Pulmonary artery endothelial cell (primary cell): ENCODE measurements at places on chromosomes 5 and 9. TPM values are rescaled to one million over a fixed set of nuclear protein-coding genes. Genes with fewer than 3 reads are reported as not detected.
A peak's percentile ranks its signal among the peaks of the same experiment; 100 is the strongest.

The NUDT12 gene
- total RNA-seq = 3.4 and 7.6 TPM in 2 replicates

The PCDHGA8 gene
- 0.46 and 0.95 TPM in 2 replicates for total RNA-seq

The CACFD1 gene
- 6.1 and 8.2 TPM in 2 replicates for total RNA-seq

The PCDHA1 gene
- 0.04 TPM in 1 of 2 replicates, not detected in the other for total RNA-seq

The ABLIM3 gene
- total RNA-seq = 18.8 and 21.3 TPM in 2 replicates

The KIF4B gene
- total RNA-seq = 0.13 and 0.21 TPM in 2 replicates

The SLIT3 gene
- total RNA-seq = 0.25 and 0.99 TPM in 2 replicates

GRCh38 chr5:522116-522515, 2.1 kb downstream of the SLC9A3 start:
- DNase-seq = no peak

GRCh38 chr9:38216572-38216971, 147.5 kb upstream of the SHB start:
- no peak for DNase-seq

DNA sequence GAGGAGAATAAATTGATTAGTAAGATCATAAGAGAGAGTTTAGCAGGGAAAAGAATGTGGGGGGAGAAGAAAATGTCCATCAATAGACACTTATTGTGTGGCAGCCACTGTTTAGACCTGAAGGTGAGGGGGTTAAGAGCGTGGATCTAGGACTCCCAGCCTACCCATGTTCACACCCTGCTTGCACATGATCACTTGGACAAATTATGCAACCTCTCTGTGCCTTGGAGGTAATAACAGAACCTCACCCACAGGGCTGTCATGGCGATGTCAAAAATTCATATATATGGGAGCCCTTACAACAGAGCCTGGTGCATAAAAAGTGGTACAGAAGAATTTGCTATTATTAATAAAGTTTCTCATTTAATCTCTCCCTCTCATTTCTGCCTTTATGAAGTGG, 86.0 kb upstream of the EQTN start:
- no peak for DNase-seq

DNA sequence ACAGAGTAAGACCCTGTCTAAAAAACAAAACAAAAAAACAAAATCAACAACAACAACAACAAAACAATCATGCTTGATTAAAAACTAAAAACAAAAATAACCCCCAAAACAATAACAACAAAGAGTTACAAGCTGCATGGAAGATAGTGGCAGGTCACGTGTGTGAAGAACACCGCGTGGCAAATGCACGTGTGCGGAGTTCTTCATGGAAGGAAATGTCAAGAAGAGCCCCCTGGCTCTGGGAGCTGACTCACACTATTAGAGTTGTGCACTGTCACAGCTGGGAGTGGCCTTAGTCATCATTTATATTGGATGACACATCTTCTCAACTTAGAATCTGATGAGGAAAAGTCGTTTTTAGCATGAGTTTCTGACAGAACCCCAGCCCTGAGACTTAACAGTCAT, 110.5 kb downstream of the JMY start:
- no peak for DNase-seq

GRCh38 chr9:22008384-22008716, 755 bp downstream of the CDKN2B start:
- DNase-seq = no peak

DNA sequence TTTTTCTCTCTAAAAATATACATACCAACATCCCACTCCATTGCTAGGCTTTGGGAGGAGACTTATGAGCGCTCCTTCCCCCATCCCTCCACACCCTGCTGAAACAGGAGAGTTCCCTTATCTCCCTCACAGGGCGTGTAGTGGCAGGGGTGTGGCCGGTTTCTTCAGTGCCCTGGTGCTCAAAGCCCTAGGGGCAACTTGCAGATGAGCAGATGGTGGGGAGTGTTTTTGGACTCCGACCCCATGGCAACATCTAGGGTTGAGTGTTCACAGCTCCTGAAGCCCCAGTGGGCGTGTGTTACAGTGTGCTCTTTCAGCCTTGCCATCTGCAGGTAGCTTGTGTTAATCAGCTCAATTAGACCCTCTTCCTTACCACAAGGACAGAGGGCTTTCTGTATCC, 409.5 kb downstream of the MAT2B start:
- no peak for DNase-seq

DNA sequence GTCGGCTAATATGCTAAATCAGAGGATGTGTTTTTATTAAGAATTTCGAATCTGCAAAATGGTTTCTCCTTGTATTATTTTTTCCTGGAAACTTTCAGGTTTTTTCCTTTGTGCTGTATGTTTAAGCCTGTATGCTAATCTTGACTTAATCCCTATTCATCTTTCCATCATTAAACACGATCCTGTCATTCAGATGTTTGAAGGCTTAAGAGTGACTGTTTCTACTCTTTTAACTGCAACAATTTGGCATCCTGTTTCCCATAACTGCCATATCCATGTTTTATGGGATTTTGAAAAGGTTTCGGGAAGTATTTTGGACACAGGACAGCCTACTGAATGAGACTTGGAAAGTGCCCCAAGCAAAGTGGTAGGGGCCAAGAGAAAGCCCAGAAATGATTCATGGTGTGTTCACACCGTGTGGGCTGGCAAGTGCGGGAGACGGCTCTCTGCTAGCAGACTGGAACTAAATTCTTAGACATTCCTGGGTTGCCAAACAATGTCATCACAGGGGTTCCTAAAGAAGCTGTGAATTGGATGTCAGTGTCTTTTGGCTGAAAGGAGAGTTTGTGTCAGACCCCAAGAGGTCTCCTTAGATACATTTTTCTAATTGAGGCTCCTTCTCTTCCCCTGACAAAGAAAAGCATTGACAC, 125.4 kb upstream of the ADAMTS16 start:
- no peak for DNase-seq

DNA sequence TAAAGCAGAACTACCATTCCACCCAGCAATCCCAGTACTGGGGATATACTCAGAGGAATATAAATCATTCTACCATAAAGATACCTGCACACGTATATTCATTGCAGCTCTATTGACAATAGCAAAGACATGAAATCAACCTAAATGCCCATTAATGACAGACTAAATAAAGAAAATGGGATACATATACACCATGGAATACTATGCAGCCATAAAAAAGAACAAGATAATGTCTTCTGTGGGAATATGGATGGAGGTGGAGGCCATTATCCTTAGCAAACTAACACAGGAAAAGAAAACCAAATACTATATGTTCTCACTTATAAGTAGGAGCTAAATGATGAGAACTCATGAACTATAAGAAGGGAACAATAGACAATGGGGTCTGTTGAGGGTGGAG, 12.5 kb downstream of the HAPLN1 start:
- DNase-seq = no peak

DNA sequence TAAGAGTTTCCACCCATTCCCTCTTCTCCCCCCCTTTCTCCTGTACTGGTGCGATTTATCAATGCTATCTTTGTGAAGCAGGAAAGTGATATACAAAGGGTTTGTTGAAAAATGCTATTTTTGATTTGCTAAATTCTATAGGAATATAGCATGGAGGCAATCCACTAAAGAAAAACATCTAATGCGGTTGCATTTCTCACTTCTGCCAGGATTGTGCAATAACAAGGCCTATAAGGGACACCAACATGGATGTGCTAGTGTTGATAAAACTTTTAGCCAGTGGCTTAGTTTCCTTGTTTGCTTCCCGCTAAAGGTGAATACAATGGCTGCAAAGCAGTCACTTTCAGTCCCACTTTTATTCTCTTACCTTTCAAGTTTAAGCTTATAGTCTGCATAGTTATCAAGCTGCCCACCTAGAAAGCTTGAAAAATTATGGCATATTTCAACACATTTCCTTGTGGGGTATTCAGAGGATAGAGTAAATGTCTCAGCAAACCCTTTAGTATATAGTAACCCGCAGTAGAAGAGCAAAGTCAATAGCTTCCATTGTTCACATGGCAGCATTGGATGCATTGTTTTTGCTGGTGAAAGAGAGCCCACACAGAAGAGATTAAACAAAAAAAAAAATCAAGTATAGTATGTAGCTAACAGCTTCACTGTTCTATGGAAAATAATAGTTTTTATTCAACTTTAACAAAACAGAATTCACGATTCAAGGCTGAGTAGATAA, 674.6 kb upstream of the SEMA6A start:
- DNase-seq = no peak

- peak; percentile 93 for DNase-seq
Measured at GRCh38 chr9:76374783-76375559, 19.3 kb downstream of the RFK start.

- DNase-seq = no peak
Measured at GRCh38 chr5:123084730-123085605, 4.1 kb upstream of the PRDM6 start.

DNA sequence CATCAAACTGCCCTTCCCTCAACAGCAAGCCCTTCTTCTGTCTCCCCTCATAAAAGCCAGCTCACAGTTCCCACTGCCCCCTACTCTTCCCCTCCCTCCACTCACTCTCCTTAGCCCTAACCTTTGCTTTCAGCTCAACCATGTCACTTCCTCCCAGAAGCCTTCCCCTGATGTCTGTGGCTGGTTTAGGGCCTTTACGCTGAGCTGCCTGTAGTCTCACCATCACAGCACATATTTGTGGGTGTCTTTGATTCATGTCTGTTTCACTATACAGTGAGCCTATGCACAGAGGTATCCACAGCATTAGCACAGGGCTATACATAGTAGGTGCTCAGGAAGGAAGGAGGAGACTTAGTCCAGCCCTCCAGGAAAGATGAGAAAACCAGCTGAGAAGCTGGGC, 34.7 kb downstream of the C9orf50 start:
- DNase-seq = no peak

DNA sequence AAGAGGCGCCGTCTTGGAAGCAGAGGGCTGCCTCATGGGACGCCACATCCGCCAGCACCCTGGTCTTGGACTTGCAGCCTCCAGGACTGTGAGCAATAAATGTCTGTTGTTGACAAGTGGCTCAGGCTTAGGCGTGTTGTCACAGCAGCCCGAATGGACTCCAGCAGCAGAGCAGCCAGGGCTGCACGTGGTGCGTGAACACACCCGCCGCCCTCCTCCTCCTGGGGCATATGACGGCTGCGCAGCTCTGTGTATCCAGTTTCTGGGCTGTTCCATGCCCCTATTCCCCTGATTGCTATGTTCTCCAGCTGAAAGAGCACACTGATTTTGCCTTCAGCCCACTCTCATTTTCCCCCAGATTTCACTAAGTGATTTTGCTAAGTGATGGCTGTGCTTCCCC, 36.0 kb upstream of the CLPTM1L start:
- DNase-seq = no peak

GRCh38 chr5:144011388-144011787, 159.1 kb downstream of the YIPF5 start:
- DNase-seq = no peak

DNA sequence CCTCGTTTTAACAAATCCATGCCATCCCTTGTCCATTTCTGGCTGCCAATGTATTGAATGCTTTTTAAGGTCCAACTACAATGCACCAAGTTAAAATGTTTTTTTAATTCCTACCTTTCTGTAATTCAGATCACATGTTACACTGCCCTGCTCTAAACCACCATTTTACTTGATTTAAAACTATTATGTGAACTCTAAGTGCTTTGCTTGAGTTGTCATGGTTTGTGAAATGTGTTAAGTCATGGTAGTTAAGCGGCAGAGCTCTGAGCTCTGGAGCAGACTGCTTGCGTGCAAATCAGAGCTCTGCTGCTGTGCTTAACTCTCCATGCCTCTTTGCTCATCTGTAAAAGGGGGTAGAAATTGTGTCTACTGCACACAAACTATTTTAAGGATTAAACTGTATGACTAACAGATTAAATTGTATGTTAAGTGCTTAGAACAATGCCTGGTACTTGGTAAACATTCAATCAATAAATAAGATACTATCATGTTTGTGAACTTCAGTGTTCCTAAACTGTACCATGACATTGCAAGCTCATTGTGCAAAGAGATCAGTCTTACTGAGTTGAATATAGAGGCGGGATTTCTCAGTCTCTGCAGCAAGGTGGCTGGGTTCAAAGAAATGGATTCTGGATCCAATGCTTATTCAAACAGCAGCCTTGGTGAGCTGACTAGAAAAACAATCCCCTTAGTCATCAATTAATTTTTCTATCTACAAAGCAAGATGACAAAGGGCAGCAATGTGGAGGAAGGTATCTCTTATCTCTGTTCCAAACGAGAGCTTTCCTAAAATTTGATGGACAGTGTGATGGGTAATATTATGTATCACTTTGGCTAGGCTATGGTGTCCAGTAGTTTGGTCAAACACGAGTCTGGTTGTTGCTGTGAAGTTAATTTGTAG, 16.1 kb upstream of the CMBL start:
- DNase-seq = no peak

DNA sequence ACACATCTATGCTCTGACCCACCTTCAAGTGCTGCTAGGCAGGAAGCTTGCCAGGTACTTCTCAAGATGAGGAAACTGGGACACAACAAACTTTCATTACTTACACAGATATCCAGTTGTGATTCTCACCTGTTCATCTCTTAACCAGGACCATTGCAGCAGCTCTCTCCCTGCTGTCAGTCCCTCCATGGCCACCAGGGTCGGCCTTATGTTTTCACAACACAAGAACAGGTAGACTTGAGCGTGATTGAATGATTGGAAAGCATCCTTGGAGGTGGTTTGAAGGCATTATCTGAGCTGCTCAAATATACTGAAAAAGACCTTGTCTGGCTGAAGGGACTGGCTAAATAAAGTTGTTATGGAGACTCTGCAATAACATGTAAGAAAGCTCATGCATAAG, 94.4 kb downstream of the MTREX start:
- DNase-seq = no peak

GRCh38 chr5:74083096-74083791, 457.2 kb downstream of the ARHGEF28 start:
- DNase-seq = no peak

- DNase-seq = no peak
Measured at GRCh38 chr5:153099328-153099727, 391.1 kb upstream of the GRIA1 start.

DNA sequence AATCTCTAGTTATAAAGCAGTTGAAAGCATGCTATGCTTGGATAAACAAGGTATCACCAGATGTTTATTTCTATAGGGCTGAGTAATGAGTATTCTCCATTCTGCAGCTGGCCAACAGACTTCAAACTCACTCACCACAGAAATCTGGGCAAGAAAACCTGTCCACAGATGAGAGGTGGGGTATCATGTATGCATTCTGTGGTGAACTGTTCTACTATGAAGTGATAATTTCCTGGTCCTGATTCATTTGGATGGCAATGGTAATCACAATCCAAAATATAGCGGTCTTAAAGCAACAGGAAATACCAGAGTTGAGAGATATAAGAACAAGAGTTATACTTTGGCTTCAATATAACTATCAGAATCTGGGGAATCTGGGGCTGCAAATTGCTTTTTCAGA, 65.9 kb upstream of the EFNA5 start:
- DNase-seq = no peak
